Brain pericyte (primary cell): ENCODE measurements at places on chromosomes 13 and 19.

- no peak for DNase-seq
Observed at GRCh38 chr13:91052876-91053275, 294.6 kb upstream of the MIR17HG start.

DNA sequence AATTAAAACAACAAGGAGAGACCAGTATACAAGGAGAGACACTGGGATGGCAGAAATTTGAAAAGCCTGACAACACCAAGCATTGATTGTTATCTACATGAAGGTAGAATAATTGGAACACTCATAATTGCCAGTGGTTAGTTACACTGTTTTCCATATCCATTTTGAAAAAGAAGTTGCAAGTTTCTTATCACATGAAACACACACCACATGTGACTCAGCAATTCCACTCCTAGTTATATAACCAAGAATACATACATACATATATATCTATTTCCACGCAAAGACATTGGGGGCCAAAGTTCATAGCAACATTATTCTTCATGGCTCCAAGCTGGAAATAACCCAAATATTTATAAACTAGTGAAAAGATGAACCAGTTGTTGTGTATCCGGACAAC lies 15.2 kb upstream of the PABPC3 start:
- DNase-seq = no peak

DNA sequence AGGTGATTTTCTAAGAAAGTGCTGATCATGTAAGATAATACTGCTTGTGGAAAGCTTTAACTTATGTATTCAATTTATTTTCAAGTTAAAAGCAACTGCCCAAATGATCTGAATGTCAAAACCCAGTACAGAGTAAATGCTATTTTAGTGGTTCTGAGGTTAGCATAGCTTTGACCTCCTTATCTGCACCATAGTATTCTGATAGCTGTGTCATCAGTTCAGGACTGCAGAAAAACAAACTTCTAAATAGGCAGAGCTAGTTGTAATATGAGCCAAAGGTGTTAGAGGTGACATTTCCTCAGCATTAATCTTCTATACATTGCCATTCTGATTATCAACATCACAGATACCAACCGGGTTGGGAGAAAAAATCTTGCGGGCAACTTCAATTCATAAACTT lies 758.7 kb downstream of the SLITRK5 start:
- no peak for DNase-seq

GRCh38 chr19:13098277-13099072 lies 4.2 kb downstream of the LYL1 start:
- no peak for DNase-seq

GRCh38 chr19:47707135-47707925 lies 5.9 kb upstream of the EHD2 start:
- no peak for DNase-seq

DNA sequence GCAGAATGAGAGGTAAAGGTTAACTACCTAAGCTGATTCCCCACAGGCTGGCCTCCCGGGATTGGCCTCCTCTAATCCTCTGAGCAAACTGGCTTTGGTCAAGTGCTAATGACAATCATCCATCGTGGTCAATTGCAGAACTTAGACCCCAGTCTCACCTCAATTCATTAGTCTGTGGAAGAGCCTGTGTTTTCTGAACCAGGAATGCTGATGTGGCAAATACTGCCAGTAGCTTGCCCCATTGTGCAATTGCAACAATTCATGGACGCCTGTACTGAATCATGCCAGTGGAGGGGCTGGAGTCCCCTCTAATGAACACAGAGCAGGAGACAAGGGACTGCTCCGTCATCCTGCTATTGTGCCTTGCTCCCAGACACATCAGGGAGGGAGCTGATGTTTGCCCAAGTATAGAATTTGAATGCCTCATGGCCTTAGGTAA lies 1256.5 kb downstream of the EFNB2 start:
- no peak for DNase-seq

DNA sequence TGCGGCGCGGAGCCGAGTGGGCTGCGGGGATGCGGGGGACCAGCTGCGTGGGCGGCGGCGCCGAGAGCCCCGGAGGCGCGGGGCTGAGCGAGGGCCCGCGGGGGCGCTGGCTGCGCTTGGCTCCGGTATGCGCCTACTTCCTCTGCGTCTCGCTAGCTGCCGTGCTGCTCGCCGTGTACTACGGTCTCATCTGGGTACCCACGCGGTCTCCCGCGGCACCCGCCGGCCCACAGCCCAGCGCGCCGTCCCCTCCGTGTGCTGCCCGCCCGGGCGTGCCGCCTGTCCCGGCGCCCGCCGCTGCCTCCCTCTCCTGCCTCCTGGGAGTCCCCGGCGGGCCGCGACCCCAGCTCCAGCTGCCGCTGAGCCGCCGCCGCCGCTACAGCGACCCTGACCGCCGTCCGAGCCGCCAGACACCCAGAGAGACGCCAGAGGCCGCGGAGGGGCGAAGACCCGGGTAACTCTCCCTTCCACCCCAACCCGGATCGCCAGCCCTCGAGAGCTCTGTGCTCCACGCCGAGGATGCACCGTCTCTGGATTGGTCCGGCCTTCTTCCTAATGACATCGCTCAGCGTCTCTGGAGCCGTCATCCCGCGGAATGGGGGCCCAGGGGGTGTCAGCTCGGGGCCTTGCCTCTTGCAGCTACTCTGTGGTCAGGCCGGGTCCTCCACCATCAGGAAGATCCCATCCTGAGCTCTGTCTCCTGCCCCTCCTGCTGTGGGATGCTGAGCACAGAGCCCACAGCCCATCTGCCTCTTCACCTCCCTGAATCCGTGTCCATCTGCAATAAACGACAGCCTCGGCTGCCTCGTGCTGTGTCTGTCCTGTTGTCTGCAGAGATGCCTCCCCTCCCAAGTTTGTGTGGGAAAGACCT lies 441 bp downstream of the INAFM1 start:
- no peak for DNase-seq

DNA sequence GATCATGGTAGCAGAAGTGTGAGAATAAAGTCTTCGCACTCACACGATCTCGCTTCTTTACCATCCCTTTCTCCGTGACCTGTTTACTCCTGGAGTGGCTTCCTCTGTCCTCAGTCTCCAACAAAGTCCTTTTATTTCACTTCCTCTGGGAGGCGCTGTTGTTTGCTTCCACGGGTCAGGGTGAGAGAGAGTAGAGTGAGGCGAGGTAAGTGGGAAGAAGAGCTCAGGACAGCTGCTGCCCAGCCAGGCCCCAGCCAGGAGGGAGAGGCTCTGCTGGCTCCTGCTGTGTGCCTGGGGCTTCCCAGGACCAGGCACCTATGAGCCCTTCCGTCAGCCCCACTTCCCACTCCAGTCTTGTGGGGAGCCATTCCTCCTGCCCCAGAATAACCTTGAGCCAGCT lies 242.1 kb downstream of the FGF9 start:
- no peak for DNase-seq

- no peak for DNase-seq
Observed at GRCh38 chr19:30781047-30781446, 408.9 kb downstream of the ZNF536 start.

GRCh38 chr19:55648585-55649267 lies 714 bp downstream of the CCDC106 start:
- no peak for DNase-seq

- no peak for DNase-seq
Observed at GRCh38 chr13:109593230-109593629, 193.2 kb downstream of the IRS2 start.

- DNase-seq = no peak
Observed at GRCh38 chr19:31602548-31602947, 253.3 kb upstream of the TSHZ3 start.

DNA sequence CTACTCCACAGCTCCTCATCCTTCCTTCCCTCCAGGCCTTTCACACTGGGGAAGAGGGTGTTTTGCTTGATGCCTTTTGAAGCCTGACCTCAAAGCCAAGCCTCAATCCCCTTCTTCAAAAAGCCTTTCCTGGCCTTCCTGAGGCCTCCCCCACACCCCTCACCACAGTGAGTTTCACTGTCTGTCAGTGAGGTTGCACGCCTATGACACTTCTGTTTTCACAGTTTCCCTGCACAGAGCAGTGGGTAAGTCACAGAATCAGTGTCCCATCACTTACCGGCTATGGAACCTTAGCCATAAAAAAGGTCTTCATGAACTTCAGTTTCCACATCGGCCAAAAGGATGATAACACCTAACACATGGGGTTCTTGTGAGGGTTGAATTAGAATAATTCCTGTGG lies 371.4 kb downstream of the UQCRFS1 start:
- no peak for DNase-seq

DNA sequence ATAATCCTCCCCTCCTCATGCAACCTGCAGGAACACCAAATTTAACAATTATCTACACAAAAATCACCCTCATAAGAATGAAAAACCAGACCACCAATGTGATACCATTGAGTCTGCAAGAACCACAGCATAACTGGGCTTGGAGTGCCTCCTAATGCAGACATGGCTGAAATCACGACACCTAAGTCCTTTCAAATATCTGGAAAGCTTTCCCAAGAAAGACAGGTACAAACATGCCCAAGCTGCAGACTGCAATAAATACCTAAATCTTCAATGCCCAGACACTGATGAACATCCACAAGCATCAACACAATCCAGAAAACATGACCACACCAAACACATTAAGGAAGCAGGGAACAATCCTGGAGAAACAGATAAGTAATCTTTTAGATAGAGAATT lies 417.1 kb downstream of the LMO7 start:
- DNase-seq = no peak

GRCh38 chr13:110812869-110813645 lies 99.6 kb downstream of the ING1 start:
- DNase-seq = no peak

GRCh38 chr13:31431722-31432137 lies 232.0 kb downstream of the B3GLCT start:
- DNase-seq = no peak

DNA sequence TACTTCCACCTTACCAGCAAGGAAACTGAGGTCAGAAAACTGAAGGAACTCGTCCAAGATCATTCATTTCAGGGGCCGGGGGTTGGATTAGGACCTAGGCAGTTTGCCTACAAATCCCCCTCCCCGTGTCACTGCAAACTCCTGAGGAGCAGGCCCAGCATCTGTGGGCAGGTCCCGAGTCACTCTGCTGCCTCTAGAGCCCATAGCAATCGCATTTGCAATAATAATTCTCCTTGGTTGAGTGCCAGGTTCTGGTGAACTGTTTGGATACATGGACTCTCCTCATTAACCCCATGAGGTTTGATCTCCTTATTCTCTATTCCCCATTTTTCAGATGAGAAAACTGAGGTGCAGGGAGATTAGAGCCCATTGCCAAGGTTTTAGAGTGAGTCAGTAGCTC lies 903 bp downstream of the PIN1 start:
- DNase-seq = no peak

DNA sequence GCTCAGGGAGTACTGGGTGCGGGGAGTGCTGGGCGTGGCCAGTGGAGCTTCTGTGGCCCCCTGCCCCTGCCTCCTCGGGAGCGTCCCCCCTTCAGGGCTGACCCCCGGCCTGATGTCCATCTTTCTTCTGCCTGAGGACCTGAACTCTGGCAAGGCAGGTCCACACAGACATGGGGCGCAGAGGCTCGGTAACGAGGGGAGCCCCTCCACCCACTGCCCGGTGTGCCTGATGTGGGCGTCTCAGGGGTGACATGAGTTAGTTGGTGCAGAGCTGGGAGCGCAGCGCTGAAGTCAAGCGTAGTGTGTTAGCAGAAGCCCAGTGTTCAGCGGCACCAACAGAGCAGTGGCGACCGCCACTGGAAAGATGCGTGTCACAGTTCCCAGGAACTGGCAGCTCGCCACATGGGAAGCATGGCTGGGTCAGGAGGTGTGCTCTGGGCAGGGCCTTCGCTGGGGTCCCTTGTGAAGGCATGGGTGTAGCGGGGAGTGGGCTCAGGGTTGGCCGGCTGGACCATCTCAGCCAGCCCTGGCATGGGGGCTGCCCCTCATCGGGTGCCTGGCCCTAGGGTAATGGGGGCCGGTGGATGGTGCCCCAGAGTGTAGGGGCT lies 11.5 kb downstream of the THOP1 start:
- no peak for DNase-seq

GRCh38 chr19:39385629-39386411 lies 5.1 kb downstream of the PAF1 start:
- DNase-seq = no peak

DNA sequence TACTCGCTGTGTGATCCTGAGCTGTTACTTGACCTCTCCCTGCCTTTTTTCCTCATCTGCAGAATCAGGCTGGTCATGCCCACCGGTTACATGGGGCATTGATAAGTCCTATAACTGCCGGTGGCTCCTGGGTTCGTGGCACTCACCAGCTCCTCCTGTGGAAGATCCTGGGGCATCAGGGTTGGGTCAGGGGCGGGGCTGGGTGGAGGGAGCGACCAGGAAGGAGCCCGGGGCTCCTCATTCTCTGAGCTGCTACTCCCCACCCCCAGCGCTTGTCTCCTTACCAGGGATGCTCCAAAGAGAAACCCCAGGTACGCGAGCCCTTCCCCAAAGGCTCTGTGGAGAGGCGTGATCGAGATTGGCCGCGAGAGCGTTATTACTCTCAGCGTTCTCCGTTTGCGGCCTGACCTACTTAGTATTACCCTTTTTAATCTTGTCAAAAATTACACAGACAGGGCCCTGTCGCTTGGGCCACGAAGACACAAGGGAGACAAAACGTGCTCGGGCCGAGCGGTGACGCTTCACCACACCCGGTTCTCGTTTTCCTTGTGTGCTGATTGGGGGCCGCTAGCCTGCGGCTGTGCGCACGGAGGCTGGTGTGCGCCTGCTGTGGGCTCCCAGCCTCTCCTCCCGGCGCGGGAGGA lies 10.7 kb downstream of the HDGFL2 start:
- DNase-seq = no peak

DNA sequence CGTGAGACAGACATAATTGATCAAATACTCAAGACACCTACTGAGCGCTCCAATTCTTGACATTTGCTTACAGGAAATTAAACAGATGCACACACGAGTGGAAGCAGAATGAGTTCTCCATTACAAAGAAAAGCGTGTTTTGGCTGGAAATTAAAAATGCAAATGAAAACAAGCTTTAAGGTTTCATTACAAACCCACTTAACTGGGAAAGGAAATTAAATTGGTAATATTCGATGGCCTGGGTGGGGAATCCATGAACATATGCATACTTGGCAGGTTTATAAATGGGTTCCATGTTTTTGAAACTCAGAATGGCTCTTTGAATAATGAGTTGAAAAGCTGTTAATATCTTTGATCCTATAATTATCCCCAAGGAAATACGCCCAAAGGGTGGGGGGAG lies 178.0 kb downstream of the IER2 start:
- DNase-seq = no peak

DNA sequence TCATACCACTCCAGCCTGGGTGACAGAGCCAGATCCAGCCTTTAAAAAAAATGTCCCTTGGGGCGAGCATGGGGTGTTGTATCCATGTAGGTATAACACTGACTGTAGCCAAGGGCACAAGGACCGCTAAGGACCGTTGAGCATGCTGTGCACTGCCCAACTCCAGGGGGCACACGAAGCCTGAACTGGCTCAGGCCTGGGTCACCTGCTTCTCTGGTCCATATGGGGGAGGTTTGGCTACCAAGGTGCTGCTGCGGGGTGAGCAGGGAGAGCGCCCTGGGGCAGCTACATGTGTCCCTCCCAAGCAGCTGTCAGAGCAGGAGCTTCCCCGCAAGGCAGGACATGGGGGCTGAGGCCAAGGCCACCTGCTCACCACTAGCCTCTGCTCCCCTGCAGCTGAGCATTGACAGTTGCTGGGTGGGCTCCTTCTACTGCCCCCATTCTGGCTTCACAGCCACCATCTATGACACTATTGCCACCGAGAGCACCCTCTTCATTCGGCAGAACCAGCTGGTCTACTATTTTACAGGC lies 16.3 kb downstream of the CATSPERG start:
- no peak for DNase-seq
